ENCODE measurements at places on chromosomes 3 and 15.

GRCh38 chr15:44441095-44441501, 13.7 kb downstream of the CTDSPL2 start:
- no peak for DNase-seq

DNA sequence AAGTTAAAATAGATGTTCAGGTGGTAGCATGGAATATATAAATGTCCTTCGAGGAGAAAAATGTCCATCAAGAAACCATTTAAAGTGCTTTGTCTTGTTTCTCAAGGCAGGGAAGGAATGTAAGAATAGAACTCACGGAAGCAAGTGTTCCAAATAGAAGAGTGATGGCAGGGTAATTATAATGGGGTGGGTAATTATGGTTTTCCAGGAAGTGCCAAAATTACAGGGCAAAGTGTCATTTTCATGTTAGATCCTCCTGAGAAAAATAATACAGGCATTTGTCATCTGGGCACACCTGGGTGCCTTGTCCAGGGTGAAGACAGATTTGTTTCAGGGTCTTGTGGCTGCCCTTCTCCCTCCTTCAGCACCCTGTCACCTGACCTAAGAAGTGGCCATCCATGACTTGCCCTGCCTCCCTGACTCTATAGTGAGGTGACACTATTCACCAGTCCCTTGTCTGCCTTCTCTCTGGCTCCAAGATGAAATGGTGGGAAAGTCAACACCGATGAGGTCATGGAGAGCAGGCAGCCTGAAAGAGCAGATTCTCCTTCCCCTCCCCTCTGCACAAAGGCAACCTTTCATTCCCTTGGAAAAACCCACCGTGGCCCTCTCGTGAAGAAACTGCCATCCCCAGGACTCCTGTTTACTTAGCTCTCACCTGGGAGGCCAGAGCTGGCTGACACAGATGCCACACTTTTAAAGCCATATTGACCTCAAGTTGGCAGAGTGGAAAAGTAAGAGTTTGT, 45.1 kb upstream of the AMOTL2 start:
- no peak for DNase-seq

GRCh38 chr3:161455962-161456361, 40.6 kb upstream of the OTOL1 start:
- no peak for DNase-seq

GRCh38 chr3:127900536-127900935, 14.5 kb upstream of the KBTBD12 start:
- DNase-seq: no peak

- no peak for DNase-seq
Observed at GRCh38 chr3:23094412-23094811, 108.7 kb upstream of the UBE2E2 start.

DNA sequence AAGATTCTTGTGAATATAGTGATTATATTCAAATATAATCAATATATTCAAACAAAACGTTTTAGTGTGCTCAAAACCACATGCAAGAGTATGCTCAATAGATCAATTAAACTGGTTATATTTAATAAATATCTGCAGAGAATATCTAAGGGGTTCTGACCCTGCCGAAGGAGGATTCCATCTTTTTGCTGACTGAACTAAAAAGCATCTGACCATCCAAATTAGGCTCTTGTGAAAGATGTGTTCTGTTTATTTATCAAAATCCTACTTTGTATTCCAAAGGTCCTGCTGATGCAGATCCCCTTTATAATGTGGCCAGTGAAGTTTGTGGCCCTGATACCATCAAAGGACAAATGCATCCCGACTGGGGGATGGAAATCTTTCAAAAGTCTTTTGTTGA, 41.8 kb upstream of the ARPIN start:
- DNase-seq: no peak

DNA sequence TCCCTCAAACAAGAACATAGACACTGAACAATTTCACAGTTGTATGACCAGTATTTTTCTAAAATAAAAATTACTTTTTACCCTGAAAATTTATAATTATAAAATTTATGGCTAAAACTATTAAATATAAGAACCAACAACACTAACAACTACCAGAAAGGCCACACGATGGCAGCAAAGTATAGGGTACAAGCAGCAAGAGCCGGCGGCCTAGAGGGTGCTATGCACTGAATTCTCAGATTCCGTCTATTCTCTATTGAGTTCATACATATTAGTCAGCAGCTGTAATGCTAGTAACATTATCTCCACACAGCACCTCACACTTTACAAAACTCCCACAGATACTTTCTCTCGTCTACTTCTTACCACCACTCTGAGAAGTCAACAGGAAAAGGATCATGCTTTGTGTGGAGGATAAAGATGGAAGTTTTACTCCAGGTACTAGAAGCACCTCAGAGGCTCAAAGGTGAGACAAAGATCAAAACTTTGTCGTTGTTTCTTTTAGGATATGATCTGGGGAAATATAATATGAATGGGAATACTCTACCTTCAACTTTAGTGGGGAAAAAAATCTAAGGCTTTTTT, 160.5 kb downstream of the FGF12 start:
- DNase-seq: peak; percentile 74

DNA sequence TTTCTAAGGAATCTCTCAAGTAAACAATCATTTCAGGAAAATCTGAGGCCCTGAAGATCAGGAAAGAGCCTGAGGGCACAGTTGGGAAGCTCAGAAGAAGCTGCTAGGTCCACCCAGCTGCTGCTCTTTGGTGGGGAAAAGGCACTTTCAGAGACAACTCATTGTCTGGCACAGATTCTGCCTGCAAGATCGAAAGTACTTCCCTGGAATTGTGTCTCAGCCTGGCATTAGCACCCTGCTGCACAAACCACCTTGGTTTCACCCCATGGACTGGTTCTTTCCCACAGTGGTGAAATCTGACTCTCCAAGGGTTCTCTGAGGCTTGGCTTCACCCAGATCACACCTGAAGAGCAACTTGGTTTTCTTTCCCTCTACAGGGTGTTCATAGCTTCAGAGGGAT, 18.7 kb downstream of the THRB start:
- DNase-seq: no peak

- no peak for DNase-seq
Observed at GRCh38 chr3:71469138-71469435, 114.4 kb downstream of the FOXP1 start.

- DNase-seq: peak; percentile 98
Observed at GRCh38 chr3:161163297-161163696, 57.8 kb upstream of the NMD3 start.

- no peak for DNase-seq
Observed at GRCh38 chr3:127539366-127540060, 51.0 kb downstream of the TPRA1 start.

DNA sequence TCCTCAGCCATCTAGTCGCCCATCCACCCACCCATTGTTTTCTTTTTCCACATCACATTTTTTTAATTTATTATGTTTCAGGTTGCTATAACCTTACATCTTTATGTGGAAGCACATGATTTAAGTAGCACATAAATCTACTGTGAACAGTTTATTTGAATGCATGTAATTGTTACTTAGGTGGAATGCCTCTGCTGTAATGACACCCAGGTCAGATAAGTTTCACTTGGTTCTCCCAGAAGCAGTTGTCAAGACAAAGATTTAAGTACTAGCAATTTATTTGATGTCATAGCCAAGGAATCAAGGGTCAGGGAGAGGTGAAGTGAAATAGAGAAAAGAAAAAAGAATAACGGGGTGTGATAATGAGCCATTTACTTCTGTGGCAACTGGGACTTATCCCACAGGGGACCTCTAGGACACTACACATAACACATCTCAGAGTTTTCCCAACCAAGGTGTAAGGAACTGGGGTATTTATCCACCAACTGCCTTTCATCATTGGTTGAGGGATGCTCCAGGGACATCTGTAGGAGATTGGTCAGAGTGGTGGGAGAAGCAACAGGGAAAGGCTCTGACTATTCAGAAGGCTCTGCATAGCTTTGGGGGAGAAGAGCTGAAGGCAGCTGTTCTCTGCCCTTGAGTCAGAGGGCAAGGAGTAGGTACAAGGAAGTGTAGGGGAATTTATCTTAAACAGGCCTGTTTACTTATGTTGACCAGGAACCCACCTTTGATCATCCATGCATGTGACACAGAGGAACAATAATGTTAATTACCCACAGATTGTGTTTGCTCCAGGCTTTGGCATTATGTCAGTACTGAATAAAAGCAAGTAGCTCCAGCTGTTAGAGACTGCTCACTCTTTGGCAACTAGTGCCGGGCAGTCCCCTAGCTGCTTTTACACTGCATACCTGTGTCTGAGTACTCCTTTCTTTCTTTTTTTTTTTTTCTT, 94.8 kb downstream of the CD200R1L start:
- DNase-seq: no peak

DNA sequence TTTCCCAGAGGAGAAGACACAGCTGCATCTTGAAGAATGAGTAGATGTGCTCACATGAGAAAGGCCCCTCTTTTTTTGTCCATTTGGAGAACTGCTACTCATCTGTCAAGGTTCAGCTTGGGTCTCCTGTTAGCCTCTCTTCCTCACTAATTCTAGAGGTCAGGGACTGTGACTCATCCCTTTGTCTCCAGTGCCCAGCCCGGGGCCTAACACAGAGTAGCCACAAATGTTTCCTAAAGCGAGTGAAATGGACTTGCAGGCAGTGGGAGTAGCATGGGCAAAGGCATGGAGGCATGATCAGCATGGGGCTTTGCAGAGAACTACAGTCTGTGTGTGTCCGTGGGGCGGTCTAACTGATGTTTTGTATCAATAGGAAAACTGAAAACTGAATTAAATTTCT, 33.9 kb upstream of the MRPS22 start:
- DNase-seq: no peak

GRCh38 chr3:61053781-61054496, 197.3 kb downstream of the FHIT start:
- no peak for DNase-seq

GRCh38 chr15:67188551-67189218, 65.8 kb downstream of the AAGAB start:
- DNase-seq: no peak

DNA sequence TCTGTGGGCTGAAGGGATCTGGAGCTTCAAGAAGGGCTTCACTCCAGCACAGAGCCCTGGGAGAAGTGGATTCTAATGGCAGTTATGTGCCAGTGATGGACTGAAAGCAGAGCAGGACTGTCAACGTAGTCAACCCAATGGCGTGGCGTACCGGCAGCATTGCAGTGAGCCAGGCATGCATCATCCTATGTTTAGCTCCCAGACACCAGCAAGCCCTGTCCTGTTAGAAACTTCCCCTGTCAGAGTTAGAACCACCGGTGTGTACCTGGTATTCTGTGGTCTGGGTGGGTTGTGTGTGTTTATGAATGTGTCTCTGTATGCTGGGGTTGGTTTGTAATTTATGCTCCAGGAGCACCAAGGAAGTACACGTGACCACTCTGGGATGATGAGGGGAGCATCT, 86.3 kb downstream of the CLSTN2 start:
- DNase-seq: no peak

DNA sequence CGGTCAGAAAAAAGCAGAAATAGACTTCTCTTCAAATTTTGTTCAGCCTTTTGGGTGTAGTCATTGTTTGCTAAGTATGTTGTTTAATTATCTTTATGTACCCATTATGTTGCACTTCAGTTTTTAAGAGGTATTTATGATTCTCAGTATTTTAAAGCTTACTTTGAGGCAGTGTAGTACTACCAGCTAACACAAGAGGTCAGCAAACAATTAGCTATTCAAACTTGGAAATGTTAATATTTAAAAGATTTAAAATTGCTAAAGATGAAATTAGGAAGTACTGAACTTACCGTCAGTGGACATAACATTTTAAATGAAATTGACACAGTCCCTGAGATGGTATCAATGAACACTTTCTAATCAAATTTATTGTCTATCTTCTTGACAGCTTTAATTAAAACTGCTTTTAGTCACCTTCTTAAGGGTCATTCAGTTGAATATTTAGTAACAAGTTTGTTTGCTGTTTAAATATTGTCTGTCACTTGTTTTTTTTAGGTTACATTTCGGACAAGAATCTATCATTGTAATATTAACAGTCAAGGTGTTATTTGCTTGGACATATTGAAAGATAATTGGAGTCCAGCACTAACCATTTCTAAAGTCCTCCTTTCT, 28.1 kb downstream of the NKIRAS1 start:
- DNase-seq: no peak

DNA sequence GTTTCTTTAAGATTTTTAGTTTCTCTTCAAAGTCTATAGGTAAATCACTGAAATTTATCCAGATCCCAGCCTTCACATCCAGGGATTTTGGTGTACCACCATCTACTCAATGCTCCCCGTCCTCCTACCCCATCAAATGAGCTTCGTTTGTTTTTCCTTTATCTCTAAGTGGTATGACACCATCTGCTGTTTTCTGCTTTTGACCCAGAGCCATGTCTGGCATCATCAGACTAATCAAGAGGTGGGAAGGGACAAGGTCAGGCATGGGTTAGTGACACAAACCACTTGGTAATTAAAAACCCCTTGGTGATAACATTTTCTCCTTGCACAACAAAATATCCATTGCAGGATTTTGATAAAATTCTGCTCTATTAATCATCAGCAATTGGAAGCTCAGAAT, 92.7 kb upstream of the GOLGA8J start:
- no peak for DNase-seq

DNA sequence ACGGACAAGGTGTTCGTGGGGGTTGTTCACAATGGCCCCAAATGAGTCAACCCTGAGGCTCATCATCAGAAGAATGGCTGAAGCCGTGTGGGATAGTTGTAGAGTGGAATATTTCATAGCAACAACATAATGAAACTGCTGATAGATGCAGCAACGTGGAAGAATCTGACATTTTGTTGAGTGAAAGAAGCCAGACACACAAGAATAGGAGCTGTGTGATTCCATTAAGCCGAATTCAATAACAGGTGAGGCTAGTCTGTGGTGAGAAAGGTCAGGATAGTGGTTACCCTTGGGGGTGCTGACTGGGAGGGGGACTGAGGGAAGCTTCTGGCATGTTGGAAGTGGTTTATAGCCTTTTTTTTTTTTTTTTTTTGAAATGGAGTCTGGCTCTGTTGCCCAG, 144.0 kb downstream of the SMAD6 start:
- DNase-seq: no peak

DNA sequence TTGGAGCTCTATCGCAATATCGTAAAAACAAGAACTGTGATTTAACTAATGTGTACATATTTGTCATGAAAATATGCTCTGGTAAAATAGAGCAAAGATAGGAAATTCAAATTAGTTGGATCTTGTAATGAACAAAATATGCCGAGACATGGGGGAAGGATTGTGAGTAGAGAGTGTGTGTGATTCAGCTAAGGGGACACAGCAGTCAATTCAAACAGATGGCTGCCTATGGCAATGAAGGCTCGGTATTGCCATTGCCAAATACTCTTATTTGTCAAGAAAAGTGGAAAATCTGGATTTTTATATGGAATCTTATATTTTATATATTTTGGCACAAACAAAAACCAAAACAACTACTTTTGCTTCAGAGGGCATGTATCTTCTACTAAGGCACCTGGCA, 227.3 kb upstream of the BCHE start:
- DNase-seq: no peak

GRCh38 chr15:66738595-66738994, 36.6 kb downstream of the SMAD6 start:
- no peak for DNase-seq

GRCh38 chr15:81032818-81033217, 32.1 kb downstream of the TLNRD1 start:
- DNase-seq: no peak

Measured in non-pigmented ciliary epithelial cell (primary cell).